ENCODE measurements at places on chromosomes 11 and 22. TPM values are rescaled to one million over a fixed set of nuclear protein-coding genes. Genes with fewer than 3 reads are reported as not detected.

Gene CPT1B
- total RNA-seq: 2.4 TPM

Gene NPAS4
- total RNA-seq: not detected

DNA sequence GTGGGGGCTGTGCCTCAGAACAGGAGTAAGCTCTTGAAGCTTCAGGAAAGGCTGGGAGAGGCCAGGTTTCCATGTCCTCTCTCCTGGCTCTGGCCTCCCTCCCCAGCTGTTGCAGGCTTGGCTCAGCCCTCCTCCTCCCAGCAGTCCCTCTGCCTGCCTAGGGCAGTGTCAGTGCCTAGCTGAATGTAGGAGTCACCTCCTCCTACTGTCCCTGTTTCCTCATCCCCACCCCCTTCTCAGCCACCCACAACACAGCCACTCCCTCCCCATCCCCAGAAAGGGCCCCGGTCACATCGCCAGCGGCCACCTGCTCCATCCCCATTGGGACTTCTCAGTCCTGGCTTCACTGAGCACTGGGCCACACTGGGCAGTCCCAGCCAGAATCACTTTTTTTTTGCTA, 2.9 kb upstream of the FBLN1 start:
- no peak for DNase-seq

Gene IL18
- total RNA-seq: 0.64 TPM

- peak; percentile 34 for DNase-seq
Observed at GRCh38 chr11:75468534-75469340, 35.7 kb upstream of the KLHL35 start.

DNA sequence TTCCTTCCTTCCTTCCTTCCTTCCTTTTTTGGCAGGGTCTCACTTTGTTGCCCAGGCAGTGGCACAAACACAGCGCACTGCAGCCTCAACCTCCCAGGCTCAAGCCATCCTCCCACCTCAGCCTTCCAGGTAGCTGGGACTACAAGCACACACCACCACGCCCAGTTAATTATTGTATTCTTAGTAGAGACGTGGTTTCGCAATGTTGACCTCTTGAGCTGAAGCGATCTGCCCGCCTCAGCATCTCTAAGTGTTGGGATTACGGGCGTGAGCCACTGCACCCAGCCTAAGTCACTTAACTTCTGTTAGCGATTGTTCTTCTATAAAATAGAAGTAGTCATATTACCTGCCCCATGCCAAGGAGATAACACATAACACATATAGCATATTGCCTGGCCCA, 2.8 kb upstream of the SYTL2 start:
- no peak for DNase-seq

Gene TMEM191B
- total RNA-seq: not detected

- no peak for DNase-seq
Observed at GRCh38 chr22:31323578-31324550, 22.3 kb downstream of the PATZ1 start.

Measured in M059J (cell line).